ENCODE measurements at places on chromosomes 7 and 10. TPM values are rescaled to one million over a fixed set of nuclear protein-coding genes. Genes with fewer than 3 reads are reported as not detected.

DNA sequence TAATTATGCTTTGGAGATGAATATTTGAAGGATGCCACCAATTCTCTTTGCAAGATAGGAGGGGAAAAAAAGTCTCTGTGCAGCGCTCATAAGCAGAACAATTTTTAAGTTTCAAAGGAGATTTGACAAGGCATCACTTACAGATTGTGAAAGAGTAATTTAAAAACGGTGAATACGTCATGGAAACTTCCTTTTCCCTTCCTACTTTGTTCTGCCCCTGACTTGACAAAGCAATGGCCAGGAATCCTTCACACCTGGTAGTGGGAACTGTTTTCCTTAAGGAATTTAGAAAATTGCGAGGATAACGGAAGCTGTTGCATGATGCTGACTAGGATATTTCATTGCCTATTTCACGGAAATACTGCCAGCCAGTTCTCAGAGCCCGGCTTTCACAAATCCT, 16.7 kb downstream of the FAM107B start:
- DNase-seq = no peak

DNA sequence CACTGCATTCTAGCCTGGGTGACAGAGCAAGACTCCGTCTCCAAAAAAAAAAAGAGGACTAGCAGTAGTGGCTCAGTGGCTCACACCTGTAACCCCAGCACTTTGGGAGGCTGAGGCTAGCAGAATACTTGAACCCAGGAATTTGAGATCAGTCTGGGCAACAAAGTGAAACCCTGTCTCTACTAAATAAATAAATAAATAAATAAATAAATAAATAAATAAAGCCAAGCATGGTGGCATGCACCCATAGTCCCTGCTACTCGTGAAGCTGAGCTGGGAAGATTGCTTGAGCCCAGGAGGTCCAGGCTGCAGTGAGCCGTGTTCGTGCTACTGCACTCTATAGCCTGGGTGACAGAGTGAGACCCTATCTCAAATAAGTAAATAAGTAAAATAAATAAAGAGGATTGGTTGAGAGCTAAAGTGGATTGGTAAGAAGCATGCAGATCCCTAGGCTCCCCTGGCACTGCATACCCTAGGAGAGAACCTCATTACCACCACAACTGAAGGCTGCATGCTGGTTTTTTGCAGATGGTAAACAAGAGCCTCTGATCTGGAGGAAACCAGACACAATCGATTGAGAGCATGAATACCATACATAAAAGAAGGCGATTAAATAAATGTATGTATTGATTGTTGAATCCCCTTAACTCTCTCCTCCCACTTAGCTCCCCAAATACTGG, 163.2 kb downstream of the REEP3 start:
- DNase-seq = no peak

The ANKRD61 gene
- not detected for total RNA-seq

DNA sequence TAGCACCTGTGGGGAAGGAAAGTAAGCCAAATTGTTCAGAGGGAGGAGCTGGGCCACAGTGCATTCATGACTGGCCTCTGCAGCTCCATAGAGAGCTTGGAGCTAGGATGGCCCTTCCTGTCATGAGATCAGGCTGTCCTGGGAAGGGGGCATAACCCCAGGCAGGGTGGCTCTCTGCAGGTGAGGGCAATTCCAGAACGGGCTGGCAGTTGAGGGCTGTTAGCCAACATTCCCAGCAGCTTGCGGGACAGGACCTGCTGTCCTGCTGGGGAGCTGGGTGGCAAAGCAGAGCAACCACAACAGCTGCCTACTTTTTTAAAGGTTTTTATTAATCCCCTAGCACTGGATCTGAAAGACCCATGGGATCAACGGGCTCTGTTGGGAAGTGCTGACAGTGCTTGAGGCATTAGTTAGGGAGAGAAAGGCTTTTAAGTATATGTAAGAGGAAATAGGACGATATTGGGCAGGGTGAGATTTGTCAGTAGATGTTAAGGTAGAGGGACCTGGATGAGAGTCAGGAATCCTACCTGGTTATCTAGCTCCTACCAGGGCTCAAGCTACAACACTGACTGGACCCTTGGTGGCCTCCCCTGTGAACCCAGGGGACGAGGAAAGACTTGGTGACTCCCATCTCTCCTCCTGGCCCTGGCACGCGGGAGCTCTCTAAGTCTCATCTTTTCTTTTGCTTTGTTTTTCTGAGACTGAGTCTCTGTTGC, 77.8 kb downstream of the NAMPT start:
- DNase-seq = peak; percentile 91

The SYT15B gene
- 0.42 TPM for total RNA-seq

The CFAP70 gene
- total RNA-seq = 2.6 TPM

DNA sequence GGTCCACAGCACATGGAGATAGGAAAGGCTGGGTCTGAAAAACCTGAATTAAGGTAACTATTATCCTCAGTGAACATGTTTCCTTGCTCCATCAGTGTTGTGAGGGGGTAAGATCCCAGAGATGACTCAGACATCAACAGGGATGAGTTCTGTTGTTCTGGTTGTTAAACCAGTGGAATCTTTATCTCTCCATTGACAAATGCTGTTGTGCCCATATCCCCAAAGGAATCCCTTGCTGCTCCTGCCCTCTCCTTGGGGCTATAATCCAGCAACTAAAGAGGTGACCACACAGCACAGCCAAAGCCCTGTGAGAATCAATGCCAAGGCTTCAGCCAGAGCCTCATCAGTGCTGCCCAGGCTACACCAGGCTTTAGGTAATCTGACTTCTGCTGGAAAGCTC, 113.4 kb downstream of the JAZF1 start:
- DNase-seq = no peak

Measured in right lobe of liver (tissue), 6 donors.